ENCODE measurements at places on chromosomes 1 and 21.
A peak's percentile ranks its signal among the peaks of the same experiment; 100 is the strongest.

GRCh38 chr1:112564081-112564480 is 54.9 kb downstream of the ST7L start:
- DNase-seq = no peak

GRCh38 chr1:213083112-213083445 is 32.0 kb downstream of the RPS6KC1 start:
- no peak for DNase-seq

DNA sequence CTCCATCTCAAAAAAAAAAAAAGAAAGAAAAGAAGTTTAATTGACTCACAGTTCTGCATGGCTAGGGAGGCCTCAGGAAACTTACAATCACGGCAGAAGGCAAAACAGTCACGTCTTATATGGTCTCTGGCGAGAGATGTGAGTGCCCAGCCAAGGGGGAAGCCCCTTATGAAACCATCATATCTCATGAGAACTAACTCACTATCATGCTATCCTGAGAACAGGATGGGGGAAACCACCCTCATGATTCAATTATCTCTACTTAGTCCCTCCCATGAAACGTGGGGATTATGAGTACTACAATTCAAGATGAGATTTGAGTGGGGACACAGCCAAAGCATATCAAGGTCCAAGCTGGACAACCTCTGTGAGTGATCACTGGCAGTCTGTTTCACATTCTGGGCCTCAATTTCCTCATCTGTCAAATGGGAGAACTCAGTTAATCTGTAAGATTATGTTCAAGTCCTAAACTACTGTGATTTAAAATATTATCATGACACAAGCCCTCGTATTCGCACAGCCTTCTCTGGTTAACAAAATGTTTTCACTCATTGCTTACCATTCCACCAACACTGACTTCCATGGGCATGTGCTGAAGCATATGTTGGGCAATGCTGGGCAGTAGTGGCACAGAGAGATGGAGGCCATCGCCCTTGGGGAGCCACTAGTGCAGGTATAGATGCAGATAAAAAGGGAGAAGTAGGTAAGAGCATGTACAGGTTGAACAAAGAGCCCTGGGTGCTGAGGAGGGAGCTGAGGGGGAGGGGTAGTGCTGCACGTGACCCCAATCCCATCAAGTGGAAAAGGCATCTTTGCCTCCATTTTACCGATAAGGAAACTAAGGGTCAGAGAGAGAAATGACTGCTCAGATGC is 46.2 kb upstream of the SLC2A1 start:
- DNase-seq = no peak

- no peak for DNase-seq
Measured at GRCh38 chr21:15422783-15423182, 307.0 kb upstream of the USP25 start.

DNA sequence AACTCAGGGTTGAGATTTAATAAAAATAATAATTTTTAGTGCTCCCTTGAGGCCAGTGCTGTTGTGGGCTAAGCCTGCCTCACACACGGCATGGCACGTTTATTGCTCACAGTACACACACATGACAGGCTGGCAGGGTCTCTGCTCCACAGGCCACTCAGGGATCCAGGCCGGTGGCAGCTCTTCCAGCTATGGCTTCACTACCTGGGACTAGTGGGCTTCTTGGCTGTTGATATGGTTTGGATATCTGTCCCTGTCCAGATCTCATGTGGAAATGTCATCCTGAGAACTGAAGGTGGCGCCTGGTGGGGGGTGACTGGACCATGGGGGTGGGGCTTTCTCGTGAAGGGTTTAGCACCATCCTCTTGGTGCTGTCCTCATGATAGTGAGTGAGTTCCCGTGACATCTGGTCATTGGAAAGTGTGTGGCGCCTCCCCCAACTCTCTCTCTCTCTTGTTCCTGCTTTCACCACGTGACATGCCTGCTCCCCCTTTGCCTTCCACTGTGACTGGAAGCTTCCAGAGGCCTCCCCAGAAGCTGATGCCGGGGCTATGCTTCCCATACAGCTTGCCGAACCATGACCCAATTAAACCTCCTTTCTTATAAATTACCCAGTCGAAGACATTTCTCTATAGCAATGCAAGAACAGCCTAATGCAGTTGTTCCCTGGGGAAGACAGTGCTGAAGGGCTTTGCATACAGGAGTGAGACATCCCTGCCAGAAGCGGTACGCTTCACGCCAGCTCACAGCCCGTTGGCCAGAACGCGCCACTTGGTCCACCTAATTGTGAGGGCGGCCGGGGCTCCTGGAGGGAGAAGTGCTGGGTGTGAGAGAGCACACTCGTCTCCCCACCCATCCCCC is 226.9 kb upstream of the C1orf174 start:
- no peak for DNase-seq

DNA sequence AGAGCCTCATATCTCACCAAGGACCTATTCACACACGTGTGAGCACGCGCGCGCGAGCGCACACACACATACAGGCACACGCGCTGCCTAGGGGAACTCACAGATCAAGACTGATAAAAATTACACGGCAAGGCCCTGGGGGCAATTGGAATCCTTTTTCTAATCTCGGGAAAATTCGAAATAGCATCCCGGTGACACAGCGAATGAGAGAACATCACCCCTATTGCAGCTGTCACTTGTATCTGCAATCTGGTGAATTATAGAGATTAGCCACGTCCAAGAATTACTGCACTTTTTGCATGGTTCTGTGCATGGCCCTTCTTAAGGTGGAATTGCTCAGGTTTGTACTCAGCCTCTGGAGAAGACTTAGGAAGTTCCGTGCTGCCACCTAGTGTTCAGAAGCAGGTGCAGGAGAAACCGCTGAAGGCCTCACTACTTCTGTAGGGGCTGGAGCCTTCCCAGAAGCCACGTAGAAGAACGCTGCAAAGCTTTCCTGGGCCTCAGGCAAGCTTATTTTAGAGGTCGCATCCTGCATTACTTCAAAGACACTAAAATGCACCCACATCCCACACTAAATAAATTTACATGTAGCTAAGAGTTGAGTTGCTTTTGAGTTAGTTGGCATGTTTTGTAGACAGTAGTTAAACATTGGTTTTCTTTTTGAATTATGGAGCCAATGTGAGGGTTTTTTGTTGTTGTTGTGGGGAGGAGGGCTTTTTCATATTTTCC is 229.2 kb upstream of the CAMK1G start:
- peak; percentile 81 for DNase-seq

- no peak for DNase-seq
Measured at GRCh38 chr1:6062670-6063069, 17.0 kb downstream of the KCNAB2 start.

DNA sequence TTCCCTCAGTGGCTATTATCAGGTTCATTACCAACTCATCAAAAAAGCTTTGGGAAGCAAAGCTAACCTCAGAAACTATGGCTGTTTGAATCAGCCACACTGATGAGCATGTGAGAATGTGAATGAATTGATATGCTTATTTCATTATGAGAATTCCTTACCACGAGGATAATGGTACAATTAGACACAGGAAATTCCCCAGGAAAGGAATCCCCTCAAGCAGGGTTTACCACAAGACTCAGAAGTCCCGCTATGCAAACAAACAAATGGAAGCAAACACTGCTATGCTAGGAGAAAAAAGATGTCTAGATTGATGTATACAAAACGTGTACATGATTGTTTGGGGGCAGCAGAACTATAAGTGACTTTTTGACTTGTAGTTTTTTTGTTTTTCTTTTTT is 205.0 kb downstream of the HMCN1 start:
- DNase-seq = no peak

DNA sequence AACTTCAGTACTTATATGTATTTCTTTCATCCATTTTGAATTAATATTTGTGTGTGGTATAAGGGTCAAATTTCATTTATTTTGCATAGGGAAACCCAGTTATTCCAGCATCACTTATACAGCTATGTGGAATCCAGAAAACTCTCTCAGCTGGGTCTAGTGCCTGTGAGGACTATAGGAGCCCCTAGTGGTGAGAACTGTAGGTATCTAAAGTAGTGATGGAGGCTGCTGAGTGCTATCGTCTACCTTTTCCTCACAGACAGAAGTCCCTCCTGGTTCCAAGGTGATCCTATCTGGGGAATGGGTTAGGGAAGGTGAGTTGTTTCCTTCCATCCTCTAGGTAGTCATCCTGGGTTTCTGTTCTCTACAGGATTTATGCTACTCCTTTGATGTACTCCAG is 352.0 kb upstream of the C1orf87 start:
- peak; percentile 1 for DNase-seq

GRCh38 chr1:24535021-24535424 is 20.9 kb upstream of the NCMAP start:
- no peak for DNase-seq

DNA sequence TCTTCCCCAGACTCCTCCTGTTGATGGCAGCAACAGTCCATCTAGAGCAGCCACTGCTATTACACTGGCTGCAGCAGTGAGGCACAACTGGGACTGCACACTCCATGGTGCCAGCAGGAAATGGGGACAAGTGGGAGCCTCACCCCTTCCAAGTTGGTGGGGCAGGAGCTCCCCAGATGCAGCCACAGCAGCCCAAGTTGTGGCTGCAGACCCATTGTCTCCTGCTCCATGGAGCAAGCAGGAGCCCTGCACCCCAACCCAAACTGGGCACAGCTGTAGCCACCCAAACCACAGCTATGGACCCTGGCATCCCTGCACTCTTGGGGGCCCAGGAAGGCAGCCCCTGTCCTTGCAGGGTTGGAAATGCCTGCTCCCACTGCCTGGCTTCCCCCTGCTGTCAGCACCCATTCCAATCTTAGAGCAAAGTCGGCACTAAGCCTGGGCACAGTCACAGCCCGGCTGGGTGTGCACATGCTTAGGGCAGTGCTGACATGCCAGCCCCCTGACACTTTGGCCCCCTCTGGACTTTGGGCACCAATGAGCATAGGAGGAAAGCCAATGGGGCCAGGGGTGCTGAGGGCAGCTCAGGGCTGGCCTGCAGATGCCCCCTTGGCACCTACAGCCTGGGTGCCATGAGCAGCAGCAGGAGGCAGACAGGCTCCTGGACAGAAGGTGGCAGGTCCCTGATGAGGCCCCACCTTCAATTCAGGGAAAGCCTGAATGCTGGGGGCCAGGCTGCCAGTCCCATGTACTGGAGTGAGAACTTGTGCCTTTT is 44.0 kb downstream of the MATN1 start:
- DNase-seq = no peak

DNA sequence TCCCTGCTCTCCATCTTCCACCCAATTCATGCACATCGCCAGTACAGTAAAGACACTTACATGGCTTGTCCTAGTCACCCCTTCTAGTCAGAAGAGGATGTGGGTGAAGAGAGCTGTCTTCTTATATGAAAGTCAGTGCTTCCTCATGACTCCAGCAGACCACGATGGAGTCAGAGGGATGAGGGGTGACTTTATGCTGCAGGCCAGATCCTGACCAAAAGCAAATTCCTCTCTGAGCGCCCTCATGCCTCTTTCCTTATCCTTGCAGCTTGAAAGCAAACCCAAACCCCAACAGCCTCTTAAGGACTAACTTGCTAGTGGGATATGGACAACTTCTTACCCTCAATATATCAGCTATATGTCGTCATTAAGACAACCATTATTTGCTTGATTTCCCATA is 348.2 kb upstream of the DUSP10 start:
- DNase-seq = no peak

DNA sequence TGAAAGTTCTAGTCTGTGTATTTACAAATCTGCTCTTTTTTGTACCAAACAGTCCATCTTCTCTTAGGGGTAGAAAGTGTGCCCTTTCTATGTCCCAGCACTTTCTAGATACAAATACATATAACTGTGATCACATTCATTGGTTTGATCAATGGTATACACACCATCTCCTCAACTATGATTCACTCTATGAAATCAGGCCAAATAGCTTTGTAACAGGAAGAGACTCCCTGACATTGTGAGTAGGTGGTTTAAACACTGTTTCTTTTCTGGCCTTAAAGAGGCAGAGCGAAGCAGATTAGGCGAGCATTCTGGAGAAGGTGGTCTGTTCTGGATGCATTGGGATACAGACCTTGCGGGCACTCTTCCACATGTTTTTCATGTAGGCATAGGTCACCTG is 39.3 kb upstream of the EXOSC10 start:
- no peak for DNase-seq

DNA sequence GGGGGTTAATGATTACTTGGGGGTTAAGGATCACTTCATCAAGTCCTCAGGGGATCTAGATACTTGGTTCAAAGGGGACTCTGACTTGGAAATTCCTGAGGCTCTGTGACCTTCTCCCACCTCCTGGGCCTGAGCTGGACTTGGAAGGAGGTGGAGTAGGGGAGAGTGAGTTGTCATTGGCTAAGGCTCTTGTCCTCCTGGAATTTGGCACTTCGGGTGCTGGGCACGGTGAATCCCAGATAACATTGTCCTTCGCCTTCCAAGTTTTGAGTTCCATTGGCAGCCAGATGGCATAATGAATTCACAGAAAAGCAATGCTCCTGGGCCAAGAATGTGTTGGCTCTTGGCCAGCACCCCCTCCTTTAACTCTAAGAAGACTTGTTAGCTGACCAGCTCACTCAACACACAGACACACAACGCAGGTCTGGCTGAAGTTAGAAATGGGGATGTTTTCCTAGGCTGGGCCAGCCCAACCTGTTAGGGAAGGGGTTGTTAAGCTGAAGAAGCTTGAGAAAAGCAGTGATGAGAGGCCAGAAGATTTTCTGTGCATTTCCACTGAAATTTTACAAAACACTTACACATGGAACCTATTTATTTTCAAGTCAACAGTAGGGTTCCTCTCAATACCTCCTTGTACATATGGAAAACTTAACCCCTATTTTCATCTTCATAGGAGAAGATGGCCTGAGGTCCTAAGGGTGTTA is 29.7 kb downstream of the SLC26A9 start:
- peak; percentile 24 for DNase-seq

GRCh38 chr1:23383577-23384311 is 14.1 kb upstream of the ZNF436 start:
- no peak for DNase-seq

- DNase-seq = no peak
Measured at GRCh38 chr1:79293611-79294010, 287.1 kb upstream of the ADGRL4 start.

GRCh38 chr1:35466120-35466519 is 91.1 kb downstream of the KIAA0319L start:
- no peak for DNase-seq

- peak; percentile 42 for DNase-seq
Measured at GRCh38 chr21:46325073-46325912, 1.3 kb downstream of the PCNT start.
